SIG-M5 (cell line): ENCODE measurements at places on chromosomes 16 and 17.

DNA sequence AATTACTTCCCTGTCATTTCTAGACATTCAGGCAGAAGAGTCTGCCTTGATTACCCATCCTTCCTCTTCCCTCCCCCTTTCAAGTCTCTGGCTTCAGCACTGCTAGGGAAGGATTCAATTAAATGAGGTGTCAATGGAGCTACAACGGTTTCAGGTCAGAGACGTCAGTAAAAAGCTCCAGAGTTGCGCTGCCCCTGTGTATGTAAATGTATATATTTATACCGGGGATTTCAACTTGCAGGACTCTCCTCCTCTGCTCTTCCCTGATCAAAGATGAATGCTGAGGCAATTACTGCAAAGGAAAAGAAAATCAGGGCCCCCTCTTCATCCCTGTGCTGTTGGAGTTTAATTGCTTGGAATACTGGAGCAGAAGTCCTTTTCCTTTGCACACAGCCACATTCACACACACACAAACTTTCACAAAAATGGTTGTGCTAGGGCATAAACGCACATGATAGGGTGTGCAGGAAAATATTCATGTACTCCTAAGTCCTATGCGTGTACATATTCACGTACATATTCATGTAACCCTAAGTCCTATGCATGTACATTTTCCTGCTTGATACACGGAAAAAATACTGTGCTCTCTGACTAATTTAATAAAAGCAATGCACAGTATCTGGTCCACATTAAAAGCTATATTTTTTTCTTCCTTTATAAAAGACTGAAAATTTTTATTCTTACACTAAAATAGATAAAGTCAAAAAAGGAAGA lies 129.7 kb upstream of the PMFBP1 start:
- DNase-seq = no peak

- DNase-seq = no peak
These were observed 26.9 kb upstream of the PHAF1 start for GRCh38 chr16:67082891-67083290.

GRCh38 chr17:78789663-78790181 lies 7.6 kb upstream of the CYTH1 start:
- DNase-seq = no peak

DNA sequence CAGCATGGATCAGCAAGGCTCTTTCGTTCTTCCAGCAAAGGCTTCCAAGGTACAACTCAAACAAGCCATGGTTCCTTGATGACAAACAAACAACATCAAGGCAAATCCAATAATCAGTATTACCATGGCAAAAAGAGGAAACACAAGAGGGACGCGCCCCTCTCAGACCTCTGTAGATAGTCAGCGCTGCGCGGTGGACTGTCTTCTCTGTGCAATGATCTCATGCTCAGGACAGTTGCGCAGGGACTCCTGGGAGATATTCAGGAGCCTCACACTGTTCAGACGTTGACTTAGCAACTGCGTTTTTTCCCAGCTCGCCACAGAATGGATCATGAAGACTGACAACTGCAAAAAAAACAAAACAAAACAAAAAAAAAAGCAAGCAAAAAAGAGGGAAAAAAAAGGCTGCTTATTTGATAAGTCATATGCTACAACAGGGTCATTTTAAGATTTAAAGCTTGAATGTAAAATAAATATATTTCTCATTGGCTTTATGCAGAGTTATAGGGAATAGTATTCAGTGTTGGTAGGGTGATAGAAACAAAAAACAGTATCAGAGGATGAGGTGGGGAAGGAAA lies 37.1 kb upstream of the ADCY7 start:
- no peak for DNase-seq

DNA sequence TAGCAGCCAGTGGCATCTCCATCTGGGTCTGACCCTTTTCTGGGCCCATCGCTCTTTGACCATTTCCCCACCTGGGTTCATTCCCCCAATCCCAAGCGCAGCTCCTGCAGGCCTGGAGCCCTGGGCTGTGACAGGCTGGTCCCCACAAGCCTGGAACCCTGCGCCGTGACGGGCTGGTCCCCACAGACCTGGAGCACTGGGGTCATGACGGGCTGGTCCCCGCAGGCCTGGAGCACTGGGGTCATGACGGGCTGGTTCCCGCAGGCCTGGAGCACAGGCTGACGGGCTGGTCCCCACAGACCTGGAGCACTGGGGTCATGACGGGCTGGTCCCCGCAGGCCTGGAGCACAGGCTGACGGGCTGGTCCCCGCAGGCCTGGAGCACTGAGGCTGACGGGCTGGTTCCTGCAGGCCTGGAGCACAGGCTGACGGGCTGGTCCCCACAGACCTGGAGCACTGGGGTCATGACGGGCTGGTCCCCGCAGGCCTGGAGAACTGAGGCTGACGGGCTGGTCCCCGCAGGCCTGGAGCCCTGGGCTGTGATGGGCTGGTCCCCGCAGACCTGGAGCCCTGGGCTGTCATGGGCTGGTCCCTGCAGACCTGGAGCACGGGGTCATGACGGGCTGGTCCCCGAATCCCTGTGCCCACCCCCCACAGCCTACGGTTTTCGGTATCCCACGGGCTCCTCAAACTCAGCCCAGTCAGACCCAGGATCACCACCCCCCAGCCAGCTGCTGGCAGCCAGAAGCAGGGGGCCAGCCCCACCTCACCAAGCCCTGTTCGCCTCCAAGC lies 16.6 kb downstream of the TMC6 start:
- no peak for DNase-seq

- DNase-seq = no peak
These were observed 165.0 kb downstream of the LGALS9B start for GRCh38 chr17:20302246-20302917.

DNA sequence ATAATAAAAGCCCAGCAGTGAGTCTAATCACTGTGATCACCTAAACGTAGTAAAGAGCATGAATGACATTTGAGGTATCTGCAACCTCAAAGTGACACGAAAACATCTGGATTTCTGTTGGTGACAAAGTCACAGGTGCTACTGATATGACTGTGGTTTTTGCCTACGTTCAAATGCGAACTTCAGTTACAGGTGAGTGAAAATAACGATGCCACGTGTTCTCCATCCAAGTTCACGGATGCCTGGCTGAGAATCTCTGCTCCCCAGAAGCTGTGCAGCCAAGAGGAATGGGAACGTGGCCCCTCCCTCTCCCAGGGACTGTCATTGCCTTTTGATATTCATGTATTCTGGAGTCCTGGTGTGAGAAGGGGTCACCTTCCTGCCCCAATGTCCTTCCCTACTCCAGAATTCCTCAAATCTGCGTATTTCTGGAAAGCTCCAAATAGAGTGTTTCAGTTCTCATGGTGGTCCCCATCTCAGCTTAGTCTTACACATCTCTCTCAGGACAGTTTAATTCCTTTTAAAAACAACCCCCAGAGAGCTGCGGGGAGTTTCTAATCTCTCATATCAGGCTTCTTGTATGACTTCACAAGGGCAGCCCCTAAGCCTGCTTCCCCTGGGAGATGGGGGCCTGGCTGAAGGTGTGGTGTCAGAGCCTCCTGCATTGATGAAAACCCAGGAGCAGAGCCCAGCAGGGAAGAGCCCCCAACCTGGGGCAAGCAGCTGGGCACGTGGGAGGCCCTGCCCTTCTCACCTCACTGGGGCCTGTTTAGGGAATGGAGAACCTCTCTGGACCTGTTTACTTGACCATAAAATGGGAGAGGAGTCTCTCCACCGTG lies 25.8 kb downstream of the PIK3R5 start:
- no peak for DNase-seq

- DNase-seq = no peak
These were observed 1629.5 kb upstream of the GOT2 start for GRCh38 chr16:60363566-60363965.

- DNase-seq = no peak
These were observed 69.8 kb upstream of the ANKFN1 start for GRCh38 chr17:56083475-56083874.

GRCh38 chr16:50888486-50889261 lies 146.8 kb downstream of the CYLD start:
- no peak for DNase-seq

- DNase-seq = no peak
These were observed 260 bp upstream of the CXCL16 start for GRCh38 chr17:4740025-4740351.

- DNase-seq = no peak
These were observed 8.0 kb downstream of the SLC38A10 start for GRCh38 chr17:81287152-81287551.

GRCh38 chr17:70388326-70388725 lies 219.0 kb downstream of the KCNJ2 start:
- DNase-seq = no peak

- DNase-seq = no peak
These were observed 39.0 kb upstream of the AKAP1 start for GRCh38 chr17:57045868-57046704.

GRCh38 chr16:27740496-27741201 lies 190.7 kb downstream of the KATNIP start:
- no peak for DNase-seq

DNA sequence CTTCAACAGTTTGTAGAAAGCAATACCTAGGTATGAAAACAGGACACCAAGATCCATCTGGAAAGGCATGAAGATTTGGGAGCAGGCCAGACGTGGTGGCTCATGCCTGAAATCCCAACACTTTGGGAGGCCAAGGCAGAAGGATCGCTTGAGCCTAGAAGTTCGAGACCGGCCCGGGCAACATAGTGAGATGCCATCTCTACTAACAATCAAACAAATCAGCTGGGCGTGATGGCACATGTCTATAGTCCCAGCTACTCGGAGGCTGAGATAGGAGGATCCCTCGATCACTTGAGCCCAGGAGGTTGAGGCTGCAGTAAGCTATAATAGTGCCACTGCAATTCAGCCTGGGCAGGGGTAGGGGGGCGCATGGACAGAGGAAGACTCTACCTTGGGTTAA lies 20.3 kb downstream of the LITAF start:
- DNase-seq = no peak

- DNase-seq = no peak
These were observed 34.0 kb downstream of the HS3ST3B1 start for GRCh38 chr17:14334919-14335318.

- DNase-seq = no peak
These were observed 12.4 kb downstream of the USP10 start for GRCh38 chr16:84712138-84712671.

DNA sequence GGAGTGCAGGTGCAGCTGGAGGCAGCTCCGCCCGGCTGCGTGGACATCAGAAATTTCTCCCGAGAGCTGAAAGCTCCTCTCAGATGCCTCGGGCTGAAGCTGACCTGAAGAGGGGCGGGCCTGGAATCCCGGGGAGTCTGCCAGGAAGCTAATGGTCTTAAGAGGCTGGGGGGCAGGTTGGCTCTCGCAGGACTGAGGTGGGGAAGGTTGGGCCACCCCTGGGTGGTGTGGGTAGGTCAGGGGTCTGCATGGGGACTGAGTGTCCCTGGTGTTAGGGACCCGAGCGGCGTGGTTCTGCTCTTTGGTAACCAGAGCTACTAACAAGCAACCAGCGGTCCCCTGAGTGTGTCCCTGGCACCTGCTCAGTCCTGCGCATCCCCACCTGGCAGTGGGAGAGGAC lies 3.5 kb downstream of the CHMP6 start:
- DNase-seq = no peak

- DNase-seq = no peak
These were observed 99.9 kb downstream of the CDK5R1 start for GRCh38 chr17:32586666-32587065.

- no peak for DNase-seq
These were observed 3.6 kb upstream of the PHF12 start for GRCh38 chr17:28954886-28955285.

DNA sequence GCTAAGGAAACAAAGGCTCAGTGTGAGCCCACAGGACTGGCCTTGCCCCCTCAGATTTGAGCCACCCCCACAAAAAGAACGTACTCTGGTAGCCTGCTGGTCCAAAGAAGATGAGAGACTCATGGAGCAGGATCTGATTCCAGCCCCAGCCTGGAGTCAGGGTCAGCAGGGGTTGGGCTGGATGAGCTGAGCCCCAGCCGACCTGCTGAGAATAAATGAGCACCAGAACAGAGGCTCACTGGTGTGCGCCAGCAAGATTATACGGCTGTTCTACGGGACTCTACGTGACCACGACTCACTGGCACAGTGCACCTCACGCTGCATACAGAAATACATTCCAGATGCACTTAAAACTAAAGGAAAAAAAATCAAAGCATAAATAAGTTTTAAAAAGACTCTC lies 186.0 kb upstream of the RPL38 start:
- no peak for DNase-seq

DNA sequence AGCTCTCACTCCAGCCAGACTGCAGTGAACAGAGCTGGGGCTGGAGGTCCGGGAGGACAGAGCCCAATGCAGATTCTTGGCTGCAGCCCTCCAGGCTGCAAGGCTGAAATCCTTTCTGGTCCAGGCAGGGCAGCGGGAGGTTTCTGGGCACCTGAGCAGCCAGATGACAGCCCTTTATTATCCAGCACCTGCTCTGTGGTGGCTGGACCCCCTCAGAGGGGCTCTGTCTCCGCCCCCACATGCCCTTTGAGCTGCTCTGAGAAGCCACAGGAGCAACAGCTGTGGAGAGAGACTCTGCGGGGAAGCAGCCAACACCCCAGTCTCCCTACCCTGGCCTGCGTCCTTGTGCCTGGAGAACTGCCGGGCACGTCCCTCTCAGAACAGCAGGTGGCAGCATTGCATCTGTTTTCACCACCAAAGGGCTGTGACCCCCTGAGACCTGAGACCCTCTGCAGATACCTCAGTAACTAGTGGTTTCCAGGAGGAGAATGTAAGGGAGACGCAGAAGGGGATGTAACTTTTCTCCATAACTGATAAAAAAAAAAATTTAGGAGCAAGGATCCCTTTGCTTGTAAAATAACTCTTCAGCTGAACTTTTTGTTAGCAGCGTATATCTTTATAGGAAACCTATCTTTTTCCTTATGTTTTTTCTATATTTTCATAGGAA lies 3.7 kb upstream of the CNP start:
- no peak for DNase-seq

DNA sequence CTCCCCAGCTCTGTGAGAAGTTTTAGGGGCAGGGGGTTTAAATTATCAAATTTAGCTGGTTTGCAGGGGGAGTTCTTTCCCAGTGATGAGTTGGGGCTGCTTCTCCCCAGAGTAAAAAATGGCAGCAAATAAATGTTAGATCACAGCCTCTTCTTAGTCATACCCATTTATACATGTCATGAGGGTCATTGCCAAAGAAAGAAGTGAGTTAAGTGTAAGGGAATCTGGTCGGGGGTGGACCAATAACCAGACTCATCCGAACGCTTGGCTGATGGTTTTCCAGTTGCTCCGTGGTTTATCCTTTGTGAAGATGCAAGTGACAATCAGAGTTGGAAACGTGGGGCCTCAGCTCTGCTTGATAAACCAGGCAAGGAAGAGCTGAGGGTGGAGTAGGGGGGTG lies 87.1 kb downstream of the PLXDC1 start:
- DNase-seq = no peak

- DNase-seq = no peak
These were observed 64.5 kb upstream of the RBFOX1 start for GRCh38 chr16:7268182-7268581.

GRCh38 chr17:9472094-9472493 lies 103.5 kb downstream of the STX8 start:
- DNase-seq = no peak
